Sigmoid colon (tissue), 7 donors: ENCODE measurements at places on chromosomes 3 and 15. TPM values are rescaled to one million over a fixed set of nuclear protein-coding genes. Genes with fewer than 3 reads are reported as not detected.

DNA sequence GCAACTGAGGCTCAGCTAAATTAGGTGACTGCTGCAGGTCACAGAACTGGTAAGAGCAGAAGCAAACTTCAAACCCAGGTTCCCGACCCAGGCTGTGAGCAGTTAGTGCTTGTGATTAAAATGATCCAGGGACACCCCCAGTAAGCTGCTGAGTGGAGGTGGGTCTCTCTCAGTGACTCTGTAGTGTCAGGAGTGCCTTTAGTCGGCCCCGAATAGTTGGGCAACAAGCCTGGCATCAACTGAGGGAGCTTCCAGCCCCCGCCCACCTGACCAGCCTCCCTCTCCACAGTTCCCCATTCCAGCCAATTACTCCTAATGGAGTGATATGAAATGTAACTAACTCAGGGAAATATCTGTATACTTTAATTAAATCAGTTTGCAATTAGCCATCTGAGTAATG, 168.0 kb upstream of the SMAD3 start:
- DNase-seq = peak; percentile 21

The FGD5 gene
- 18.6 TPM for total RNA-seq

The TM4SF18 gene
- 6.4 TPM for total RNA-seq

- no peak for DNase-seq
Measured at GRCh38 chr15:91553196-91553854, 300.2 kb upstream of the SLCO3A1 start.

DNA sequence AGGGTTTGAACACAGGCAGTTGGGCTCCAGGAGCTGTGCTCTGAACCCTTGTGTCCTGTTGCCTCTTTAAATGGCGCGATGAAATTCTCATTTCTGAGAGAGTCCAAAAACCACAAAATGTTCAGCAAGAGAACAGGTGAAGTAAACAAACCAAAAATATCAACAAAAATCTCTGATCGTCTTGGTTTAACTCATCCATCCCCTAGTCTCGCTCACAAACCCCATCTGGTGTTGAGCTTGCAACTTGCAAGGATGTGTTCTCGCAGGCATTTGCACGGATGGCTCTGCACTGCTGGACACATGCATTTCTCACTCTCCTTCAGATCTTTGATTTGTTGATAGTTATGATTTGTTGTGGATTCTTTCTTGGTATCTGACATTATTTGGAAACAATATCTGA, 31.1 kb downstream of the FAH start:
- DNase-seq = no peak

The CX3CR1 gene
- total RNA-seq = 0.28 TPM
